BJ (cell line): ENCODE measurements at places on chromosomes 13 and 19. TPM values are rescaled to one million over a fixed set of nuclear protein-coding genes. Genes with fewer than 3 reads are reported as not detected.

DNA sequence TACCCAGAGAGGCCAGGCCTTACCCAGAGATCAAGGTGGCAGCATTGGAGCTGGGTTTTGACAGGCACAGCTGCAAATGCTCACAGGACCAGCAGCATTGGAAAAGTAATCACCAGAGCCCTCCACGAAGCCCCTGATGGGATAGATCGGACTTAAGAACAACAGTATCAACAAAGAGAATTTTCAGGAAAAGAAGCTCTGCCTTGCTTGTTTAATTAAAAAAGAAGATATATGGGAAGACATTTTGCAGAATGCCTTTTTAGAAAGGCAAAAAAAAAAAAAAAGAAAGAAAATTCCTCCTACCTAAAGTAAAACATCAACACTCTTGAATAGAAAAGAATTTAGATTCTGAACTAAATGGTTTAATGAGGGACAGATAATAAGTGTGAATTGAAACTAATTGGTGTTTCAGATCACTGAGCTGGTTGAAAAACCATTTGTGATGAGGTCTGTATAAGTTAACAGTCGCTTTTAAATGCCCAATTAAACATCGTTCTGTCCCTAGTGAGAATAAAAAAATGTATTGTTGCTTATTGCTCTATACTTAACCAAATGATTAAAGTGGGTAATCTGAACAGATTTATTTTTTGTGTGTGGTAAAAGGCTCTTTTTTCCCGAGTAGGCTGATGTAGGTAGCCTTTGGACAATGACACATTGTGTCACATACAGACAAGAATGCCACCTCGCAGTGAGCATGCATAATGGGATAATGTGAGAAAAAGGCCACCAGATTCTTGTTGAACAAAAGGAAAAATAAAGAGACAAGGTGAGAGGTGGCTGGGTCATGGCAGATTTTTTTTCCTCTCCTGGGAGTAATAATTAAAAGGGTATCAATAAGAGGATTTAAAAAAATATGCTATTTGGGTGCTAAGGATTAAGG, 93.0 kb upstream of the ARGLU1 start:
- no peak for DNase-seq

DNA sequence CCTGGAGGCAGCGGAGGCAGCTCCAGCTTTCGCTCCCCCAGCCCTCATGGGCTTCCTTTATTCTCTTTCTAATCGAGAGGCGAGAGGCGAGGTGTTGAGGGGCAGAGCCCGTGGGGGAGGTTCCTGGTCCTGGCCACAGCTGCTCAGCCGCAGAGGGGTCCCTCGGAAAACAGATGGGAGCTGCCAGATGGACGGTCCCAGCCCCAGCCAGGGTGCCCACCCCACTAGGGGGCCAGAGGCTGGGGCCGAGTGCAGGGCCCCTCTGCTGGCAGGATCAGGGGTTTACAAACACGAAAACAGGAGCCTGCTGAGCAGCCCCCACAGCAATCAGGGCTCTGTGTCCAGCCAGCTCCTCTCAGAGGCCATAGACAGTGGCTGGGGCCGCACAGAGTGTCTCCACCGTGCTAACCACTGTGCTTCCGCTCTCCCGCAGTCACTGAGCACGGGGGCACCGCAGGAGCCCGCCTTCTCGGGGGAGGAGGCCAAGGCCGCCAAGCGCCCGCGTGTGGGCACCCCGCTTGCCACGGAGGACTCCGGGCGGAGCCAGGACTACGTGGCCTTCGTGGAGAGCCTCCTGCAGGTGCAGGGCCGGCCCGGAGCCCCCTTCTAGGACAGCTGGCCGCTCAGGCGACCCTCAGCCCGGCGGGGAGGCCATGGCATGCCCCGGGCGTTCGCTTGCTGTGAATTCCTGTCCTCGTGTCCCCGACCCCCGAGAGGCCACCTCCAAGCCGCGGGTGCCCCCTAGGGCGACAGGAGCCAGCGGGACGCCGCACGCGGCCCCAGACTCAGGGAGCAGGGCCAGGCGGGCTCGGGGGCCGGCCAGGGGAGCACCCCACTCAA, 182.2 kb downstream of the KDM4B start:
- DNase-seq: no peak

- DNase-seq: no peak
These were observed 1.4 kb downstream of the KASH5 start for GRCh38 chr19:49389406-49389805.

- DNase-seq: no peak
These were observed 23.0 kb downstream of the NFIX start for GRCh38 chr19:13018035-13018914.

DNA sequence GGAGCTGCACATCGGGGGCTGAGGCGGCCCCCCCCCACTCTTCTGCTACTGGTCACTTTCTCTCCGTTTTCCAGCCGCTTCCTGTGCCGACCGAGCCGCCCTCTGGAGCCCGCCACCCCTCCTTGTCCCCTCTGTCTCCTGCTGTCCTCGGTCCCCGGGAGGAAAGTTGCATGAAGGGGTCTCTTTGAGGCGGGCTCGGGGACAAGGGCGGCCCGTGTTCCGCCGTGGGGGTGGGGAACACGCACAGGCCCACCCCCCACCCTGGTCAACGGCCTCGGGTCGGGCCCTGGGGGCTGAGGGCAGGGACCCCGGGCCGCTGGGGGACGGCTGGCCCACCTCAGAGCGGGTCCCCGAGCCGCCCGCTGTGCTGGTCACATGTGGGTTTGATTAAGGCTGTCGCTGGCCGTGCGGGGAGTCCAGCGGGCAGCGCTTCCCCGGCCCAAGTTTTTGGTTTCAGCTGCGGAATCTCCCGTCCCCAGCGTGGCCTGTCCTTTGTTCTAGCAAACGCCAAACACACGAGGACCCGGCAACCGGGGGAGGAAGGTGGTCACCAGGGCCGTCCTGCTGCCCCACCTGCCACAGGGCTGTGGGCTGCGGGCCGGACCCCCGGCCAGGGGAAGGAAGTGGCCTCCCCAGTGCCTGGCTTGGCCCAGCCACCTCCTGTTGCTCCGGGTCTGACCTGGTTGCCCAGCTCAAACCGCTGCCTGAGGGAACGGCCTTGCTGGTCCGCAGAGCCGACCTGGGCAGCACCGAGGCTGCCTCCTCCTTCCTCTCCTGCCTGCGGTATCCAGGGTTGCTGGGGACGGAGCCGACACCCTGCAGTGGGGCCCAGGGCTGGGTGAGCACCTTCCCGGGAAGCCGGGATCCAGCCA, 1.9 kb downstream of the EFNA2 start:
- DNase-seq: no peak

GRCh38 chr13:109101550-109102144, 472.2 kb downstream of the MYO16 start:
- no peak for DNase-seq

Gene ZNF132
- 2.7 and 3.2 TPM in 2 replicates for polyA plus RNA-seq

Gene BEST2
- not detected in 2 replicates for polyA plus RNA-seq

Gene NEK5
- polyA plus RNA-seq: 0.04 and 0.05 TPM in 2 replicates

Gene SHD
- not detected in 2 replicates for polyA plus RNA-seq

Gene GARRE1
- polyA plus RNA-seq: 16.7 and 18.7 TPM in 2 replicates
